ENCODE measurements at places on chromosomes 12 and 14.
A peak's percentile ranks its signal among the peaks of the same experiment; 100 is the strongest.

- no peak for DNase-seq
These were observed 102.6 kb upstream of the LMNTD1 start for GRCh38 chr12:25655702-25656101.

DNA sequence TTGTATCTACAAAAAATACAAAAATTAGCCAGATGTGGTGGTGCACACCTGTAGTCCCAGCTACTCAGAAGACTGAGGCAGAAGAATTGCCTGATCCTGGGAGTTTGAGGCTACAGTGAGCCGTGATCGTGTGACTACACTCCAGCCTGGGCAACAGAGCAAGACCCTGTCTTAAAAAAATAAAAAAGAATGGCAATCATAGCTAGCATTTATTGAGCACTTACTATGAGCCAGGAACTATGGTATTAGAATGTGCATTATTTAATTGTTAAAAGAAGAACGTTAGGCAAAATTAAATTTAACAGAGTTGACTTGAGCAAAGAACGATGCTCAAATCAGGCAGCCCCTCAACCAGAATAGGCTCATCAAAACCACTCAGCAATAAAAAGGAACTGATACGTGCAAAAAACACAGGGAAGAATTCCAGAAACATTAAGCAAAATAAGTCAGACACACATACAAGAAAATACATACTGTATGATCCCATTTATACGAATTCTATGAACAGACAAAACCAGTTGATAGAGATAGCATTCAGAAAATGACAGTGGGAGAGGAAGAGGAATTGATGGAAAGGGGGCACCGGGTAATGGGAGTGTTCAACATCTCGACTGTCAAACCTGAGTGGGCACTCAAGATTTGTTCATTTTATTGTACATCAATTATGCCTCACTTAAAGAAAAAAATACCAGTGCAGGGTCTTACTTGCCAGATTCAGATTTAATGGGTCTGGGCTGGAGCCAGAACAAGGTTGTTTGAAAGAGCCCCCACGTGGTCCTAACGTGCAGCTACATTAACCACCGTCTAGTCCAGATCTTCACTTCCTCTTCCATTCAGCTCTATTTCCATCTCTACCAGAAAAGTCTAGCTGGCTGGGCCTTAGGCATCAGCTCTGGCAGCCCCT is 8.0 kb downstream of the SCNN1A start:
- DNase-seq = peak; percentile 85

GRCh38 chr12:92341065-92341668 is 195.5 kb upstream of the BTG1 start:
- no peak for DNase-seq

DNA sequence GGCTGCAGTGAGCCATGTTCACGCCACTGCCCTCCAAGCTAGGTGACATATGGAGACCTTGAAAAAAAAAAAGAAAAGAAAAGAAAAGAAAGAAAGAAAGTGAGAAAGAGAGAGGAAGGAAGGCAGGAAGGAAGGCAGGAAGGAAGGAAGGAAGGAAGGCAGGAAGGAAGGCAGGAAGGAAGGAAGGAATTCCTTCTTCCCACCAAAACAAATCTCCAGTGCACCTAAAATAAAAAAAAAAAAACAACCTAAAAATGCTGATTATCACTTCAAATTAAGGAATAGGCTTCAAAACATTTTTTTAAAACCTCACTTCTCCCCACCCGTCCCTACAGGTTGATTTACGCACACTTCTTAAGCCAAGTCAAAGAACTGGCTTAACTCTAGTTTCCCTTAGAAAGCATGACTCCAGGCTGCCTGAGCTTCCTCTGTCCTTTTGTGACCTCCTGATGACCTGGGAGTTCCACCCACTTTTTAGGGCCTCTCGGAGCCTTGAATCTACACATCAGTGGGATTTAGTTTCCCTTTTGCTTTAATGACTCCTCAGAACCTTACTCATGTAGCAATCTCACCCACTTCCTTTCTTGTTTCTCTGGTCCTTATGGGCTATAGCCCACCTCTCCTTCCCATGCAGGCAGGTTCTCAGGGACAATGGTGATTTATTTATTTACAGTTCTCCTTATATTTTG is 18.6 kb downstream of the DUSP6 start:
- no peak for DNase-seq

DNA sequence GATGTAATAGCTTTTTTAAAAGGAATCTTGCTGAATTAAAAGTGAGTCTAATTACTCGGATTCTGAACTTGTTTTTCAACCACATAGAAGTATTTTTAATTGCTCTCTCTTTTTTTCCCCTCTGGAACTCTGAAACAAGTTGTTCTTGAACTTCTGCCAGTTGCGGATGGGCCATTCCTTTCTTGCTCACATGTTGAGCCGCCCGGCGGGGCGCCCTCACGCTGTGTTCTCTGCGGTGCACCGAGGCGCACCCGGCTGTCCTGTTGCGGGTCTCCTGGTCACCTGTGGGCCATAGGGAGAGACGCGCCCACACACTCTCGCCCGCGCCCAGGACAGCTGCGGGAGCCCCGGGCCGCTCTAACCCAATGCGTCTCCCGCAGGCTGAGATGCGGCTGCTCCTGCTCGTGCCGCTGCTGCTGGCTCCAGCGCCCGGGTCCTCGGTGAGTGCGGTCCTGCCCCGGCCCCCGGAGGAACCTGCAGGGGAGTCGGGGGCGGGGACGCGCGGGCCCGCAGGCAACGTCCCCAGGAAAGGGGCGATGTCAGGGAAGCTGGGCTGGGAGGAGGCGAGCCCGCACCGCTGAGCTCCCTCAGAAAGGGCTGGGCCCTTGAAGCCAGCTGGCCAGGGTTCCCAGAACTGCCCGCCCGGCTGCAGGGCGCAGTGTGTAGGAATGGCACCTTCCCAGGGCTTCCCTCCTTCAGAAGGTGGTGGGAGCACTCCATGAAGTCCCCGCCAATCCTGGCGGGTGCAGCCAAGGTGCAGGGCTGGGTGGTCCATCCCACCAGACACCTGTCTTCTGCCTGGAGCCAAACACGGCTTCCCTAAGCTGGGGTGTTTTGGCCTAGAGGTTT is 2.3 kb downstream of the PAPLN start:
- no peak for DNase-seq

DNA sequence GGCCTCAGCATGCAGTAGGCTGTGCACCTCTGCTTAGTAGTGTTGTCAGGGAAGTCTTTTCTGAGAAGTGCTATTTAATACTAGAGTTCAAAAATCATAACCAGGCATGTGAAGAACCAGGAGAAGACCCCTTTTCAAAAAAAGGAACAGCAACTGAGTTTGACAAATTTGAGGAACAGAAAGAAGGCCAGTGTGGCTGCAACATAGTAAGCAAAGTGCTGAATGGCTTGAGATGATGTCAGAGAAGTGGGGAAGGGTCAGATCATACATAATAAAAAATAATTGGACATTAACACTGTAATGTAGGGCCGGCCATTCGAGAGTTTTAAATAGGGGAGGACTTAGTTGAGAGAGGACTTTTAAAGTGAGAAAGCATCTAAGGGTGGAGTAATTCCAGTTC is 11.1 kb upstream of the CNTN1 start:
- no peak for DNase-seq

GRCh38 chr12:130419116-130419515 is 81.4 kb downstream of the PIWIL1 start:
- no peak for DNase-seq

DNA sequence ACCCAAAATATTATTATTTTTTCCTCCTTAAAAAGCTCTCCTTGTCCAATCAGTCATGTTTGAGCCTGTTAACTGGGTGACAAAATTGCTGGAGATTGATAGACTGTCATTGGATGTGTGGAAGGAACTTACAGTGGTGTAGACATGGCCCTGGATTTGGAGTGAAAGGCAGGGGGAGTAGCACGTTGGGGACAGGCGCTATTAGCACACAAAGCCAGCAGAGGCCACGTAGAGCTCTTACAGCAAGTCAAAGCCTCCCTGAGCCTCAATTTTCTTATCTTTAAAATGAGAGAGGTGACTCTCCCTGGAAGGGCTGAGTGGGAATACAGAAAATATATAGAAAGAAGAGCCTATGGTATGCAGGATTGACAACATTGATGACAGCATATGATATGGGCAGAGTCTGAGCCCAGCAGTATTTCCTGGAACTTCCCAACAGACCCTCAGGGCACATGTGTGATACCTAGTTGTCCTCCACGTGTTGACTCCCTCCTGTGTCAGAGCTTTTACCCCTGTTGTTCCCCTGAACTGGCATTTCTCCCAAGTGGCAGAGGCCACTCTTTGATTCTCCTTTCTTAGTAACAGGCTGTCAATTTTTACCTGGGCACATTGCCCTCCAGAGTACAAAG is 504.9 kb downstream of the VRK1 start:
- no peak for DNase-seq

DNA sequence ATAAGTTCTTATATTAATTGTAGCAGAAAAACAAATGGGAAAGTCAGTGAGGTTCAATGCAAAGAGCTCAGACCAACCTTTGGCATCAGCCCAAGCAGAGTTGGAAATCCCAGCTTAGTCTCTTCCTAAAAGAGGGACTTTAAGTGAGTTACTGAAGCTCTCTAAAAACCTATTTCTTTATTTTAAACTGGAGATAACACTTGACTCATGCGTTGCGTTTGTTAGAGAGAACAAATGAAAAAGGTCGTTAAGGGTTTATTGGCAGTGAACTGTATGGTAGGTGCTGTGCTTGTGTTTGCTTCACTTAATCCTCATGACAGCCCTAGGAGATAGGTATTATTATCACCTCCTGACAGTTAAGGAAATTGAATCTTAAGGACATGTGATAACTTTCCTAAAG is 396.5 kb downstream of the RAD51B start:
- DNase-seq = no peak

GRCh38 chr14:71138448-71139293 is 231.4 kb downstream of the PCNX1 start:
- DNase-seq = peak; percentile 51

- no peak for DNase-seq
These were observed 31.6 kb downstream of the POLR3B start for GRCh38 chr12:106389151-106389550.

DNA sequence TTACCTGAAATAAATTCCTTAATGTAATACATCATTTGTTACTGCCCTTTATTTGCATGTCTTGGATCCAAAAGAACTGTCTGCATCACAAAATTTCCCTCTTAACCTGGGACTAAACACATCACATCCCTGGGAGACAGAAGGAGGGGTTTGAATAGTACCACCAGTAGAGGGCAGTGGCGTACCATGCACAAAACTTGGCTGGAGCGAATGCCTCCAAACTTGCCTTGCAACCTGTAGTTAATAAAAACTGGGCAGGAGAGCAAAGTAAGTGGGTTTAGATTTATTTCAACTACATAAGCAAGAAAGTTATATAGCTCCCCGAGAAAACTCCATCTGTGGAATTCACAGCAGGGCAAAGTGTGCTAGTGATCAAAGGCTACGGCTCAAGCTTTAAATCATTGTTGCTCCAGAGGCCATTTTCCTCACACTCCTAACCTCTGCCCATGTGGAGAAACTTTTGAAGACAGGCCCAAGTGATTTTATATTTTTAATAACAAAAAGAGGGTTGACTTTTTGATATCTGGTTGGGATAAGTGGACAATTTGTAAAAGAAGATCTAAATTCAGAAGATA is 1176.7 kb upstream of the SEL1L start:
- peak; percentile 70 for DNase-seq

DNA sequence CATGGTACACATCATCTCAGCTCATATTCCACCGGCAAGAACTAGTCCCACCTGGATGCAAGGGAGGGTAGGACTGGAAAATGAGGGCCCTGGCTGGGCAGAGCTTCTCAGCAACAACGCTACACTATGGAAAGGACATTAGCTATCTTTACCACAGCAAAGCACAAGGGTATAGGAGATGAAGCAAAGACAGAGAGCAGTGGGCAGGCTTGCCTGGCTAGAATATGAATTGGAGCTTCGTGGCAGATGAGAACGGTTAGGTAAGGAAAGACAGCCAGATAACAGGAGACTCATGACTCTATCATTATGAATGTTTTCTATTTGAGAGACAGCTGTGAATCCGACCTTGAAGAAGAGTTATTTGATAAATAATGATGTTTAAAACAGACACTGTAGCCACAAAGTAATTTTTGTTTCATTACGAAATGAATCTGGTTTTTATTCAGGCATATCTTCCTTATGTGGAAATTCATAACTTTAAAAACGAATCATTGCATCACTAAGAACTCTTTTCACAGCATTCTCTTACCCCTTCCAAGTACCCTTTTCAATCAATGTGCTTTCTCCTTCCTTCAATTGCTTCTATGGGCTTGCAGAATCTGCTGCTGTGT is 59.1 kb upstream of the PCED1B start:
- no peak for DNase-seq

DNA sequence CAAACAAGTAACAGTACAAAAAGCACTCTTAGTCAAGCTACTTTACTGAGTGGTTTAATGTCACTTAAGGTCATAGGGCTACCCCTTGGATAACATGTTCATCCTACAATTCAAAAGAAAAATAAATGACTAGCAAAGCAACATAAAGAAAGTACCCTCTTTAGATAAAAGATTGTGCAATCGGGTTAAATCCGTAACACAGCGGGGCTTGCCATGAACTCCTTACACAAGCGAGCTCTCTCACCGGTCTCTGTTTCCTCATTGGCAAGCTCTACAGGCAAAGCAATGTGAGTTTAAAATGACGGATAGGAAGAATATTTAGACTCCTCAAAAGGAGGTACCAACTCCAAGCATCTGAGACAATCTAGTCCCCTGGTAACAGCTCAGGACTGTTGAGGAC is 140.6 kb downstream of the EGLN3 start:
- no peak for DNase-seq

GRCh38 chr14:69917287-69917686 is 38.1 kb downstream of the SMOC1 start:
- no peak for DNase-seq

DNA sequence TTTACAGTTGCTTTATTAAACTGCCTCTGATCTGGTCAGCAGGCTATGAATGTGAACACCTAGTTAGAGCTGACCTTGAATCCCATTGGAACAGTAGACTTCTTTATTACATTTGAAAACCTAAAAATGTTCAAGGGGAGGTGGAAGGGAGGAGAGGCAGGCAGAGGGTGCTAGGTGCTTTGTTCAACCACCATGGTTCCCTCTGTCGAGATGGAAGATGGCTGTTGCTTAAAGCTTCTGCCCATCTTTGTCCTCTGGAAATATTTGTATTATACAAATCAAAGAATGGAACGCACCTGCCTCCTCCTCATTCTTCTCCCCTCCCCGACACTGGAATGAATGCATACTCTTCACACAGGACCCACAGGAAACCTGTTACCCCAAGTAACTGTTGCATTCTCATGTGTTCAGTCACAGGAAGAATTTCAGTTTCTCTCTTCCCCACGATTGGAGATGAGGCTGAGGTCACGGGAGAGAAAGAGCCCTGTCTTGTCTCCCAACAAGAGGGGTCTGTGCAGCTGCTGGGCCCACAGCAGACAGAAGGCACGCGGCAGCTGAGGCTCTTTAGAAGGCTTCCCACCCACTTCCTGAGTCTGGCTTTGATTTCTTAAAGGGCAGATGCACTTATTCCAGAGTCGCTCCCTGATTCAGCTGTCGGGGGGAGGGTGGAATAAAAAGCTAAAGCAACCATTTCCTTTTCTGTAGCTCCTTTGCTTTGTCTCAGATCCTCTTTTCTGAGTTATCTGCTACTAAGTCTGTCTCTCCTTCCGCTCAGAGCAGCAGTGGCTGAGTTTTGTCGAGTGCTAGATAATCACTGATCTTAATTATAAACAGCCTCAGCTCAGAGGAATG is 217.9 kb upstream of the BTG1 start:
- peak; percentile 78 for DNase-seq
